Uterus (tissue), 4 donors: ENCODE measurements at places on chromosomes 6 and 20. TPM values are rescaled to one million over a fixed set of nuclear protein-coding genes. Genes with fewer than 3 reads are reported as not detected.

DNA sequence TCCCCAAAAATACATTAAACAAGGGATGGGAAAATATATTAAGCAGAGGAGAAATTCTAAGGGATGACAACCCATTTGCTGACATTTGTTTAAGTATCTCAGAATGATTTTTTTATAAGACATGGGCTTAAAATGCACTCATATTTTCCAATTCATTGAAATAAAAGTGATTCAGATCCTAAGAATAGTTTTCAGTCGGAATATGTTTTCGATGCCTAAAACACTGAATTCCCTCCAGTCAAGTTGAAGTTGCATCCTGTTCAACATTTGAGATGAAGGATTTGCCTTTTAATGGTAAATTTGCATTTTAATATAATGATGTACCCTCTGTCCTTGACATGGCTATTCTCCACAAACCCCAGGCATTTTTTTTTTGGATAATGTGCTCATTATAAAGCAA is 79.3 kb downstream of the PTCHD4 start:
- H3K4me1 ChIP-seq: no peaks in the 10 kb centered on the region
- H3K4me3 ChIP-seq: no peak overlapping the region
- no peaks in the 10 kb centered on the region for H3K27me3 ChIP-seq
- H3K36me3 ChIP-seq: no peaks in the 10 kb centered on the region

The KHDRBS2 gene
- 7.3 TPM for total RNA-seq

- no peaks in the 10 kb centered on the region for H3K27me3 ChIP-seq
- H3K27ac ChIP-seq: no peak overlapping the region
- H3K4me3 ChIP-seq: no peak overlapping the region
- peaks cover 6% of the 10 kb centered on the region for H3K4me1 ChIP-seq
- no peak for DNase-seq
- no peaks in the 10 kb centered on the region for H3K36me3 ChIP-seq
These were observed 27.3 kb upstream of the TGM2 start for GRCh38 chr20:38192323-38192885.

DNA sequence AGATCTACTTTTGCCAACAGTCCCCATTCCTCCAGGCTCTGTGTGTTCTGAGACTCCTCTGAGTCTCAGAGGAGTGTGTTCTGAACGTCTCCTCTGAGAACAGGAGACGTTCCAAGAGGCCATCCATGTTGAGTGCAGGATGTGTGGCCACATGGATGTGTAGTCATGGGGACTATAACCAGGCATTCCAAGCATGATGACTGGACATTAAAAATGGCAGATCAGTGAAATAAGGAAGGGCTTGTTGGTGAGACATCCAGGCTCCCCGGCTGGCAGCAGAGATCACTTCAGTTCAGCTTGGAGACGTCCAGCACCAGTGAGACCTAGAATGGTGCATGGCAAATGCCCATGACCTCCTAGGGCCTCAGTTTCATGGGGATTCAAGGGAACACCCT is 34.3 kb upstream of the POU5F1 start:
- H3K27me3 ChIP-seq: no peaks in the 10 kb centered on the region
- H3K27ac ChIP-seq: peak overlapping the region; percentile 83
- no peaks in the 10 kb centered on the region for H3K36me3 ChIP-seq
